ENCODE measurements at places on chromosomes 5 and 9.
A peak's percentile ranks its signal among the peaks of the same experiment; 100 is the strongest.

DNA sequence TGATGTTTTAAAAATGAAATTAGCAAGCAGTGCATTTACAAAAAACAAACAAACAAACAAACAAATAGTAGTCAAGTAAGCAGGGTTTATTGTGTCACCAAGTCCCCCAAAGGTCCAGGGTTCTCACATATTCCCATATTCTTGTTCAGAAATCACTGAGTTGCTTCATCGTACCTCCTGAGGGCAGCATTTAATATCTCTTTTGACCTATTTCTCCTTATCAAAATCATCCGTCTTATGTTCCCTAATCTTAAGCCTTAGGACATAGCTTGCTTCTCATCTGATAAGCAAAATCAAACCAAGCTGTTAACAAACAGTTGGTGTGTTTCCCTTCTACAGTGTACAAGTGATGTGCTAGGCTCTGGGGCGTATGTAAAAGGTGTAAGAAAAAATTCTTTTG, 109.5 kb upstream of the MAN2A1 start:
- no peak for DNase-seq

DNA sequence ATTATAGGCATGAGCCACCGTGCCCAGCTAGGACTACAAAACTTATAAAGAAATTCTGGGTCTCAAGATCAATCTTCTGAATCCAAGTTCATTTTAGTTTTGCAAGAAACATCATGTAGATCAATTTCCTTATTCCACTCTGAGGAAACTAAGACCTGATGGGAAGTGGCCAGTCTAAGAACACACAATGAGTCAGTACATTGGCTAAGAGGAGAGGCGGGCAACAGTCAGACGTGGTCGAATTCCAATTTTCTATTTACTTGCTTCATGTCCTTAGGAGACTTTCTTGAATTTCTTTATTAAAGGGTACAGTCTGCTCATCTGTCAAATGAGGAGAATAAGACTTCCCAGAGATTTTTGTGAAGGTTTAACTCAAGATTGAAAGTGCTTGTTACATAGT, 432.1 kb upstream of the BRINP1 start:
- DNase-seq = no peak

DNA sequence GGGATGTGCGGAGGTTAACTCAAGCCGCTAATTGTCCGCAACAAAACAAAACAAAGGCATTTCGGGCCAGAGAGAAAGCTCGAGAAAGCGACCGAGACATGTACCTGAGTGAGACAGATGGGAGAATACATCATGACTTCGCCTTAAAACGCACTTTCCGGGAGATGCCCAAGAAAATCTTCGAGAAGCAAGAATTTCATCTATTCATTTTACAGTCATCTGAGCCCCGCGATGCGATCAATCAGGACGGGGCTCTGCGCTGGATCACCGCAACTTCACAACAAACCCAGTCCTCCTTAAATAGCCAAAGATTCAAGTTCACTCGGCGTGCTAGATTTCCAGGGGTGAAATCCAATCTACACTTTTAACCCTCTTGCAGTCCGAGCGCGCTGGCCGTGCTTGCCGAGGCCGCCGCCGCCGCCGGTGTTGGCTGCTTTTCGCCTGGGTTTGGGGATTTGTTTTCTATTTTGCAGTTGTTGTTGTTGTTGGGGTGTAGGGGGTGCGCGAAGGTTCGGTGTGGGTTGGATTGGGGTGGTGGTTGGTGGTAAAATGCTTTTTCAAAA, 482 bp downstream of the NFIB start:
- DNase-seq = no peak

DNA sequence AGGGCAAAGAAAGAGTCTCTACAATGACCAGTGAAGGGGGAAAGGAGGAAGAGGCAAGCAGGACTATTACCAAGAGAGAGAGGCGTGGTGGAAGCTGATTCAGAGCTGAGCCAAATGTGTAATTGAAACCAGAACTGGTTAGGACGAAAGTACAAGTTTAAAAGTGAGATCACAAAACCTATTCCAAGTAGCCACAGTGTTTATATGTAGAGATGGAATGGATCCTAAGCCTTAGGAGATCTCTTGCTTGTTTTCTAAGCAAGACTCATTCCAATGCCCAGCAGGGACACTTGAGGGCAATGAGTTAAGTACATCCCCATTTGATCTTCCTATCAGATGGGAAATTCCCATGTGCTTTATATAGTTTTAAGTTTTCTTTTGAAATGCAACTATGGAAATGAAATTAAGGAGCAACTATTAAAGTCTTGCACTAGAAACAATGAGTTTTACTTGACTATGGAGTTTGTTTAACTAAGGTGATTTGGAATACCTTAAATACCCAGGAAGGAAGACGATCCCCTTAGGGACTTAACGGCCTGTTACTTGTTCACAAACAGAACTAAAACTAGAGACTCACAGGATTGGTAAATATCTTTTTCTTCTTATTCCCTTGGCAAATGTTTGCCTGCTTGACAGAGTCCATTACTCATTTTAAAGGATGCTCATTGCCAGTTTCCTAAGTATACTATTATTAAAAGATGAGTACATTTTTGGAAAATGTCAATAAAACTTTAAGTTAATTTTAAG, 51.1 kb upstream of the SNX2 start:
- DNase-seq = no peak

DNA sequence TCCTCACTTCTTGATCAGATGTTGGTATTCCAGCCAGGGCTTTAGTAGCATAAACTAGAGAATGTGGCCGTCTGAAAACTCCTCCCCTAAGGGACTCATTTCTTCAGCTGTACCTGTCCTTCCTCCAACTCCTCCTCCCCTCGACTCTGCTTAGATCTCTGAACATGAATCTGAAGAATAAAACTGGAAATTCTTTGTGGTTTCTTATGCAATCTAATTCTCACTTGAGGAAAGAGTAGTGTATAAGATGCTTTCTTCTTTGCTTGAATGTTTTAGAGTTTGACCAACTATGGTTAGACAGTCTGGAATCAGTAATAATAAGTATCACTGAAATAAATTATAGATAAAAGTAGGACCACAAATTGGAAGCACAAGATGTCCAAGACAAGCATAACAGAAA, 128.5 kb downstream of the LRRC70 start:
- no peak for DNase-seq

DNA sequence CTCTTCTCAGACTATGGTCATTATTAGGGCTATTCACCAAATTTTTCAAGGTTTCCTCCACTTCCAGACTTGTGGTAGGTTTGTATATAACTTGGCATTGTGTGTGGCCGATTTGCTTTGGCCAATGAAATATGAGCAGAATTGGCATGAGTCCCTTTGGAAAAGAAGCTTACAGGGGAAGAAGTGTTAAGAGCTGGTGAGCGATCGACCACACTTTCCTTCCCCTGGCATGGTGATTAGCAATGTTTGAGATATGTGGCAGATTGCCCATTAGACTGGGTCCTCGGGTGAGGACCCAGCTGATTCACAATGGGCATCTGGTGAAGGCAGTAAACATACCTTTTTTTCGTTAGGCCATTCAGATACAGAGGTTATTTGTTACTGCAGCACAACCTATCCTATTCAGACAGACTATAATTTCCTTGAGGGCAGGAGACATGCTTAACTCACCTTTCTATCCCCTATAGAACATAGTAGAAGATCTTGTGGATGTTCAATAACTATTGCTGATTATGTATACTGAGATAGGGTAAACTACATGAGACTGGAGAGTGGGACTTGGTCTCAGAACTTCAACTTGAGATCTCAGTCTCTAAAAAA, 62.8 kb upstream of the KLF9 start:
- DNase-seq = no peak

GRCh38 chr9:134721344-134721743, 79.7 kb downstream of the COL5A1 start:
- no peak for DNase-seq

DNA sequence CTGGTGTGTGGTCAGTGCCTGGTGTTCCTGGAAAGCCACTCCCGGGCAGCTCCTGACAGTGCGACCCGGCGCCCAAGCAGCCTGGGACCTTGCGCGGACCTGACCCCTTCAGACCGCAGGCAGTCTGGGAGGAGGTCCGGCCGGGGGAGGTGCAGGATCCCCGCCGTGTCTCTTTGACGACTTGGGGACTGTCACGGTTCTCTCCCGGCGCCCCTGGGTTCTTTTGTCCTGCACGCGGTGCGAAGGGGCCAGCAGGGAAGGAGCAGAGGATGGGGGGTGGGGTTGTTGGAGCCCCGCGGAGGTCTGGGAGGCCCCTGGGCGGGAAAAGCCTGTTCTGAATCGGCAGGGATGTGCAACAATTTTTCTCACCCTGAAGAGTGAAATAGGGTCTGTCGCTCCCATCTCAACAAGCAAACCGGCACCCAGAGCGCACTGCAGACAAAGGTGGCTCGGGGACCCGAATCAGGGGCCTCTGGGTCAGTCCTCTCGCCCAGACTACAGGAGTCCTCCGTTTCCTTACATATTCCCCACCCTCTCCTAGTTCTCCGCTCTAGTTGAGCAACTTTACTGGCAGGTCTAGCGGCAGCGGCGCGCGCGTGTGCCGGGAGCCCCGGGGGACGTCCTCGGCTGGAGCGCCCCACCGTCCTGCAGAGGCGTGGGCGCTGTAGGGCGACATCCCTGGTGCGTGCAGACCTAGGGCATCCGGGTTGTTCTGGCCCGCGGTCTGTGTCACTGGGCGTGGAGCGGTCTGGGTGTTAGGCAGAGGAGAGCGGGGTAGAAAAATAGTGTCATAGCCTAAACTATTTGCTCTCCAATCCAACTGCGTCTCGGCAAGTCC, 1.2 kb downstream of the VCAN start:
- no peak for DNase-seq

GRCh38 chr5:168086746-168087145, 204.7 kb upstream of the WWC1 start:
- no peak for DNase-seq

DNA sequence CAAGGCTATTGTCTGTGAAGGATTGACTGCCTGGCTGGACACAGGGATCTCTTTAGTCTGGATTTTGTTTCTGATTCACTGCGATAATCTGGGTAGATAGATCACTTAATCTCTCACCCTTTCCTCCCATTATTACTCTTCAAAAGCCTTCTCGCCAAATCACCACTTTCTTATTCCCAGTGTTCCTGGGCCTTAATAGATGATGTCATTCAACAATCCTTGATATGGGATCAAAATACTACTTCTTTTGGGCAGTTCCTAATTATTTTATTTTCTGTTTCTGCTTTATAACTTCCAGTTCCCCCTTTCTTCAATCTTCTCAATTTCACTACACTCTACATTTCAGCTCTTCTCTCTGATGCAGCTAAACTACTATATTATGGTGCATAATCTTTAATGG, 6.8 kb upstream of the CRHBP start:
- no peak for DNase-seq

GRCh38 chr9:101970609-101971008, 232.2 kb upstream of the GRIN3A start:
- DNase-seq = no peak

DNA sequence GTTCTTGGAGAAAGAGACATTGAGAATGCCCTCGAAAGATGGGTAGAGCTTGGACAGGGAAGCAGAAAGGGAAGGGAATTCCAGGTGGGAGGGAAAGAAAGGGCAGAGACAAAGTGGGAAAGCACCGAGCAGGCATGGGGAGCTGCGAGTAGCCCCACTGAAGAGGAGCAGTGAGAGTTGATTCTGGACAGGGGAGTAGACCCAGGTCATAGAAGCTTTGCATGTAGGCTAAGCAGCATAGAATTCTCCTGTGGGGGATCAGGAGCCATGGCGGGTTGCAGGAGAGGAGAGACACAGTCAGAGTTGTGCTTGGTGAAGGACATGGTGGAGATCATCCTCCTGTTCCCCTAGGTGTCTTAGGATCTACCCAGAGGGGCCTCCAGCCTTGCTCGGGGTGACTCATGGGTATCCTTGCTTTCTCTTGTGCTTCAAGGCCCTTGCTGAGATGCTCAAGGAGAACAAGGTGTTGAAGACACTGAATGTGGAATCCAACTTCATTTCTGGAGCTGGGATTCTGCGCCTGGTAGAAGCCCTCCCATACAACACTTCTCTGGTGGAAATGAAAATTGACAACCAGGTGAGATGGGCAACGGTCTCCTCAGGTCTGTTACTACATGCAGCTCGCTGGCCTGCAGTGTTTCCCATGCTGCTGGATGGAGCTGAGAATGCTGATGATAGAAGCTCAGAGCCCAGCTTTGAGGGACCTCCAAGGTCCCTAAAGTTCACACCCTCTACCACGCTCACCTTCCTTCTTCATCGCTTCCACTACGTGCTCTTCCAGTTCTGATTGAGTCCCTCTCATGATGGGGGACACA, 64.5 kb downstream of the TSTD2 start:
- DNase-seq = no peak

GRCh38 chr9:138050472-138051330, 173.1 kb downstream of the CACNA1B start:
- DNase-seq = peak; percentile 10

GRCh38 chr5:110027527-110028322, 338.0 kb downstream of the MAN2A1 start:
- DNase-seq = no peak

- DNase-seq = no peak
Observed at GRCh38 chr5:78597974-78598371, 50.6 kb downstream of the LHFPL2 start.

DNA sequence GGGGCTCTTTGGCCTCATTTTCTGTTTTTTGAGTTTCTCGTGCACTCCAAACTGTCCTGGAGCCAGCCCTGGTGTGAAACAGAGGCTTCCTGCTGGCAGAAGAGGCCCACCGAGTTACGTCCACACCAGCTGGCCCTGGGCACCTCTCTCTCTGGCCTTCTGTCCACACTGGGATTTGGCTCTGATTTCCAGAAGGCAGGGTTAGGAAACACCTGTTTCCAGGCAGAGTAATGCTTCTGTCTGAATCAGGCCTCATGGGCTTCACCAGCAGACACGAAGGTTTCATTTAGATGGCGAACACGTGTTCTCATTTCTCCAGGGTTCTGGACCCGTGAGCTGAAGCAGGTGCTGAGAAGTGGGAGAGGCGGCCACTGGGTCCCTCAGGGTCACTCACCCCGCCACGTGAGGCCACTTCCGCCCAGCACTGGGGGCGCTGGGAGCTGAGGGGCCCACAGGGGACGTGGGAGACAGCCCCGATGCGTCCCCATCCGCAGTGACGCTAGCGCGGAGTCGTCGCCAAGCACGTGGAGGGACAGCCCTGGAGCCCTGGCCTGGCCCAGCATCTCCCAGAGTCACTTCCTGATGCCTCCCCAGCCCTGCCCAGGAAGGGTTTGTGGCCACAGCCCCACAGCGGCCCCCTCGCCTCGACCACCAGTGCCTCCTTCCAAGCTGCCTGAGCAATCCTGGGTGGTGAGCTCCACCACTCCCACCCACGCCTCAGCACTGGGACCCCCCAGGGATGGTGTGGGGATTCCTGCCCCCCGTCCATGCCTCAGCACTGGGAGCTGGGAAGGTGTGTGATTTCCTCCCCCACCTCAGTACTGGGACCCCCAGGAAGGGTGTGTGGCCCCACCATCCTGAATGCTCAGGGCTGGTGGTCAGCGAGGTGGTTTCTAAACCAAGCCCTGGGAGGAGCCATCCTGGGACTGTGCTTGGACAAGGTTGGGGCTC, 4.9 kb upstream of the LRRC14B start:
- DNase-seq = no peak

- no peak for DNase-seq
Observed at GRCh38 chr5:135521964-135522363, 13.8 kb downstream of the NEUROG1 start.

All from naive thymus-derived CD8-positive, alpha-beta T cell (primary cell).